Activated CD4-positive, alpha-beta T cell treated with anti-CD3 and anti-CD28 coated beads, Interleukin-10, Interleukin-2, amounts not matched to agents 100 ng/mL and 50 ng/mL, durations not matched to agents 16 hours and 8 hours (primary cell): ENCODE measurements at places on chromosomes 11 and 22.

- DNase-seq, result no peak
Observed at GRCh38 chr22:35217527-35217926, 39.8 kb upstream of the HMGXB4 start.

GRCh38 chr22:37419969-37420685, 7.2 kb downstream of the ELFN2 start:
- DNase-seq, result peak; percentile 41

GRCh38 chr11:75899806-75900205, 84.8 kb downstream of the UVRAG start:
- DNase-seq, result no peak

GRCh38 chr11:92387859-92388258, 163.2 kb downstream of the FAT3 start:
- no peak for DNase-seq

DNA sequence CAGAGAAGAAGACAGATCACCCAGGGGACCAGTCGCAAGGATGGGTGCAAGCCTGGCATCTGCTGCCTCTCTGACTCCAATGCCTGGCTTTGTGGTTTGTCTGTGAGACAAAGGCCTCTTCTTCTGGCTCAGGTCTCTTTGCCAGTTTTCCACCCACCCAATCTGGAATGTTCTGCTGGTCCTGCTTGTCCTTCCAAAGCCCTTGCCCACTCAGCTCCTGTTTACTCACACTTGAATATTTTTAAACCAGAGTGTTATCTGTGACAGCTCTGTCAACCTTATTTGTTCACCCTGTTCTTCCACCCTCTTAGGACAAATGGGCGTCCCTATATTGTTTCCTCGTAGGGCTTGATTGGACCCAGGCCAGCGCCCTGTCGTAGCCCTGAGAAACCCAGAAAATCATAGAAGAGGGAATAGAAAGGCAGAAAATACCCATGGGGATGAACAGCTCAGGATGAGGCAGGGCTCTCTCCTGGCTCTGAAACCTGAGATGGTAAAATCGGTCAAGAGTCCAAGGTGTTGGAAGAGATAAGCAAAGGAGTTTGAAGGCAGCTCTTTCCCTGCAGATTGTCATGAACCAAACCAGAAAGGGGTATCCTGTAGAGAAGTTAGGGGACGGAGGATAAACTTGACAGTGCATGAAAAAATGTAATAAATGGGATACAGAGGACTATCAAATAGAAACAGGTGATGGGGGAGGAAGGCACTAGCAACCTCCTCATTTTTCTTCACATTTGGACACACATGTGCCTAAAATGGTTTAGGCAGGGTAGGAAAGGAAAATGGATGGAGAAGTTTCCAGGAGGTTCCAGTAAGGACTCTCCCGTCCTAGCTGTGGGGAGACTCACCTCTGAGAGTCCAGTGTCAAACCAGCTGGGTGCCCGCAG, 651 bp downstream of the CRYAB start:
- DNase-seq, result no peak

- no peak for DNase-seq
Observed at GRCh38 chr22:36730176-36730858, 26.8 kb upstream of the CACNG2 start.

GRCh38 chr11:10716122-10716521, 22.6 kb upstream of the IRAG1 start:
- no peak for DNase-seq

- DNase-seq, result no peak
Observed at GRCh38 chr22:40479126-40479800, 108.9 kb downstream of the SGSM3 start.

GRCh38 chr11:72230764-72231365, 6.3 kb downstream of the INPPL1 start:
- no peak for DNase-seq

DNA sequence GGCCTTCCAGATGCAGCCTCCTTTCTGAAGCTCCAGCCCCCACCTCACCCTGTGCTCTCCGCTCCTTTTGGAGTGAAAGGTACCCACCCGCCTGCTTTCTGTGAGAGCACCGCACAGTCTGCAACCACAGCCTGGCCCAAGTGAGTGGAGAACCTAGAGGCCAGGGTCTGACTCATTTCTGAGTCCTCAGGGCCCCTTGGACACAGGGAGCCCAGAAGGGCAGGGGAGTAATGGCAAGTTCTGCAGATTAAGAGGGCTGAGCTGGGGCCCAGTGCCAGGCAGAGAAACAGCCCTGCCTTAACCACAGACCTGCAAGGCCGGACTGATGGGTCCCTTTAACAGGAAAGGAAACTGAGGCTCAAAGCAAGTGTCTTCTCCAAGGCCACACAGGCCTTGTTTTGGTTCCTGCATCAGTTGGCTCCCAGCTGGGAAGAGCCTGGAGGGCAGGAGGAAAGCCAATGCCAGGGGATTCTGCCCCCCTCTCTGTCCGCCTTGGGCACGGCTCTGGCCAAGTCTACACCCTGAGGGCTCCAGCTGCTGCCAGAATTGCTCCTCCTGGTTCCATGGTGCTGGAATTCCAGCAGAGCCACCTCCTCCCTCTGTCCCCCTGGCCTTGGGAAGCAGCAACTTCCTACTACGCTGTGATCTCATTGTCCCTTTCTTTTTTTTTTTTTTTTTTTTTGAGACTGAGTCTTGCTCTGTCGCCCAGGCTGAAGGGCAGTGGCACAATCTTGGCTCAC, 55.1 kb downstream of the CYTH4 start:
- DNase-seq, result no peak

DNA sequence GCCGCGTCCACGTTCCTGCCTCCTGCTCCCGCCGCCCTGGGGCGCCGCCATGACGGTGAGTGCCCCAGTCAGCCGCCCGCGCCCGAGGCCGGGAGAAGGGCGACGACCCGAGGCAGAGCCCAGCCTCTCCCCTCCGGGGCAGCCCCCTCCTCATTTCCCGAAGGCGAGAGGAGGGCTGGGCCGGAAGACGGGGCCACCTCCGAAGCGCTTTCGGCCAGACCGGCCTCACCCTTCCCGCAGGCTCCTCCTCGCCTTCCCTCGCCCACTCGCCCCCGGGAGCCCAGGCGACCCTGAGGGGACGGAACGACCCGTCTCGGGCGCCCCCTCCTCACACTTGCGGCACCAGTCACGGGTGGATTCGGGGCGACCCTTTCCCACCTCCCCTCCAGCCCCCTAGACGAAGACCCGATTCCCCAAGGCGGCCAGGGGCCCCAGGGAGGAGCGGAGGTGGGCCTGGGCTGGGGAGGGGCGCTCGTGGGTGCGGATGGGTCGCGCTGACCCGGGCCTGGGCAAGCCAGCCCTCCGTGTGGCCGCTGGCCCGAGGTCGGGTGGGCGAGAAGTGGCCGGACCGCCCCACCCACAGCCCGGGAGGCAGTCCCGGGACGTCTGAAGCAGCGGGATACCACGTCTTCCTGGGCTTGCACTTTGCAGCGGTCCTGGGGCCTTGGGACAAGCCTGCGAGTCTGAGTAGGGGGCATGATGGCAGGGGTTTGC, 49.7 kb downstream of the TRIOBP start:
- DNase-seq, result peak; percentile 17

DNA sequence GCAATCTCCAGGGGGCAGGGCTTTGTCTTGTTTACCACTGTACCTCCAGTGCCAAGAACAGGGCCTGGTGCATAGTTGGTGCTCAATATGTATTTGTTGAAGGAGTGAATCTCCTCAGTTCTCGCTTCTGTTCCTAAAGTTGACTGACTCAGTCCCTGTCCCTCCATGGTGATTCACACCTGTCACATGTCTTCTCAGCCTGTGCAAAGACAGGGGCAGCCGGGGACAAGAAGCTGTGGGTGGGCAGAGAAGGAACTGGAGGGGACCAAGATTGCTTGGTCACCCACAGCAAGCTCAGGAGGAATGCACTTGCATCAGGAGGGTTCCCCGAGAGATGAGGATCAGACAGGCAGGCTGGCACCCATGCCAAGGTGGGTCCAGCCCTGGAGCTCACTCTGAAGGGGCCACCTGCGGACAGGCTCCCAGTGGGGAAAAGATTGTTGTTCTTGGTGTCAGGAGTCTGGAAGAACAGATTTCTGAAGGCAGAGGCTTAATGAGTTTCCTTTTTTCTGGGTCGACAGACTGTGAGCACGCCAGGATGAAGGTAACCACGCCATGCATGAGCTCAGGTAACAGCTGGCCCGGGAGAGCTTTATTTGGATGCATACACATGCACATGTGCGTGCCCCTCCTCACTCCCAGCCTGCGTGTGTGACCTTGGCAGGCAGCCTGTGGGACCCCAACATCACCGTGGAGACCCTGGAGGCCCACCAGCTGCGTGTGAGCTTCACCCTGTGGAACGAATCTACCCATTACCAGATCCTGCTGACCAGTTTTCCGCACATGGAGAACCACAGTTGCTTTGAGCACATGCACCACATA, 16.9 kb downstream of the IL17RA start:
- no peak for DNase-seq

- no peak for DNase-seq
Observed at GRCh38 chr11:103994094-103994493, 42.3 kb upstream of the DDI1 start.

GRCh38 chr11:100152766-100153165, 534.3 kb upstream of the ARHGAP42 start:
- no peak for DNase-seq

DNA sequence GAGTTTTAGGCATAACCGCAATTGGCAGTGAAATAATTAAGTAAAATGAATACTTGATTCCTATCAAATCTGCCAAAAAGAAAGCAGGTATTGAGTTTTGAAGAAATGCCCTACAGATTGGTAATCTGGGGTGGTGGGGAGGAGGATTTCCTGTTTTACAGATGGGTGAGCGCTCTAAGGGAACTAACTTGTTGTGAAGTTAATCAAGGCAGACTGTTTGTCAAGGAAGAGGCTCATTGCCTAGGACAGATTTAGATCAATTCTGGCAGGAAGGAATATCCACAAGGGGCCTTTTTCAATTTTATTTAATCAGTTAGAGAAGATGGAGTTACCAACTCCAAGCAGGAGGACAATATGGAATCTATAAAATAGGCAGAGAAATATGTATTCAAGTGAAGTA, 271.5 kb upstream of the CCDC90B start:
- DNase-seq, result no peak

DNA sequence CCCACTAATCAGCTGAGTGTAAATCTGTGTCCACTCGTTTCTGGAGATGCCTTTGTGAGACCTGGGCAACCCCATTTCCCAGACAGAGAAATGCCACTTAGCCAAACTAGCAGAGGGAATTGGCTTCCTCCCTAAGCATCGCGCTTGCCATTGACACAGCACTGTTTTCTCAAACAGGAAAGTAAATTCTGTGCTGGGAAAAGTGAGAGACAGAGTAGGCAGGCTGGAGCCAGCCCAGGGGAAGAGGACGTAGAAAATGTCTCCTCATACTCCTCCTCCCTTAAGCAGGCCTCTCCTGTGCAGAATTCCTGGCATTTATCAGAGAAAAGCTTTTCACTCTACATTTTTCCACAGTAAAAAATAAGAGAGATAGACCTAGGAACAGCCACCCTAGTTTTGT, 99.1 kb upstream of the AMOTL1 start:
- DNase-seq, result no peak

DNA sequence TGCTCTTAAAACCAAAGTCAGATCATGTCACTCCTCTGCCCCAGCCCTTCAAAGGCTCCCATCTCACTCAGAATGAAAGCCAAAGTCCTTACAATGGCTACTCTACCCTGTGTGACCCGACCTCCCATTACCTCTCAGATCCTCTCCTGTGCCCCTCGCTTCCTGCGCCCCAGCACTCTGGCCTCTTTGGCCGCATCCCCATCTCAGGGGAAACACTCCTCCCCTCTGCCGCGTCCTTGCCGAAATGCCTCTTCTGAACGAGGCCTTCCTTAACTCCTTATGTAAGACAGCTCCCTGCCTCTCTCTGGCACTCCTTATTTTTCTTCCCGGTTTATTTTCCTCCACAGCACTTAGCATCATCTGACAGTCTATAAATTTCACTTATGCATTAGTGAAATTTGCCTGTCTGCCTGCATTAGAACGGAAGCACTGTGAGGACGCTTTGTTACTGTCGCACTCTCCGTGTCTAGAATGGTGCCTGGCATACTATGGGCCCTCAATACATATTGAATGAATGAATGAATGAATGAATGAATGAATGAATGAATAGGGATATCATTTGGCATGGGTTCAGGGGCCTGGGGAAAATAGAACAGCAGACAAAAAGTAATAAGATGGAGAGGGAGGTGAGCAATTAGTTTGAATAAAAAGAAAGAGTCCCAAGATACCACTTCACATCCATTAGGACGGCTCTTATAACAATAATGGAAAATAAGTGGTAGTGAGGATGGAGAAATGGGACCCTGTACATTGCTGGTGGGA, 137.8 kb downstream of the CEP164 start:
- no peak for DNase-seq

- DNase-seq, result no peak
Observed at GRCh38 chr11:104199053-104199452, 35.1 kb upstream of the PDGFD start.

- DNase-seq, result no peak
Observed at GRCh38 chr11:1541474-1542204, 30.4 kb downstream of the DUSP8 start.

GRCh38 chr22:37219533-37219932, 7.3 kb upstream of the SSTR3 start:
- no peak for DNase-seq

DNA sequence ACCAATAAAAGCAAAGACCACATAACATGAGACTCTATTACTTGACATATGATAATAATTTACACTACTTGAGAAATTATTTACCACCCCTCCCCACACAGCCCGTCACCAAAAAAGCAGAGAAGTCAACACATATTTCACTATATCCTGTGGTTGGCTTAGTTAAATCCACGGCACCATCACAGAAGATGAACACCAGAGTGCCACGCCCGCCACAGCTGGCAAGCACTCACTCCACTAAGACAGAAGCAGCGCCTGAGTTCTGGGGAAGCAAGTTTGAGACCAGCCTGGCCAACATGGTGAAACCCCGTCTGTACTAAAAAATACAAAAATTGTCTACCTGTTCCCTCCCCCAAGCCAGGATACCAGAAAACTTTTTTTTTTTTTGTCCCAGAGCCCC, 53.1 kb downstream of the PACSIN2 start:
- DNase-seq, result no peak

DNA sequence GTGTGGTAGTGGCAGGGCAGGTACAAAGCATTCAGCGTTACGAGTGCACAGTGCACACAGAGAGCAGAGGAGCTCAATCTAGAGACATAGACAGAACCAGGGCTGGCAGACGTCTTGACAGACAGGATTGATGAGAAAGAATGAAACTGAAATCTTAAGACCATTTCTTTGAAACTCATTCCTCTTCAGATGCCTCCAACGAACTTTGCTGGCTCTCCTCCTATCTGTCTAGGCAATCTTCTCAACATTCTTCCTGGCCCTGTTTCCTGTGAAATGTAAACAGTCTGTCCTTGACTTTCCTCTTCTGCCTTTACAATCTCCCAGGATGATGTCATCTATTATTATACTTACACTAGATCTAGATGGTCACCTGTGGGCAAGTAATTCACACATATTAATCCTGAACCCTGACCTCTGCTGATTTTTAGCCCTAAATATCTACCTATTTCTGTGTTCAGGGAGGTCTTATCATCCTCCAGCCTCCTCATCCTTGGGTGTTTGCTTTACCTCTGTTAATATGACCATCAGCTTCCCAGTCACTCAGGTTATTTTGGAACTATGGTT, 119.5 kb downstream of the ENTHD1 start:
- peak; percentile 89 for DNase-seq
